ENCODE measurements at places on chromosomes 2 and 18.

DNA sequence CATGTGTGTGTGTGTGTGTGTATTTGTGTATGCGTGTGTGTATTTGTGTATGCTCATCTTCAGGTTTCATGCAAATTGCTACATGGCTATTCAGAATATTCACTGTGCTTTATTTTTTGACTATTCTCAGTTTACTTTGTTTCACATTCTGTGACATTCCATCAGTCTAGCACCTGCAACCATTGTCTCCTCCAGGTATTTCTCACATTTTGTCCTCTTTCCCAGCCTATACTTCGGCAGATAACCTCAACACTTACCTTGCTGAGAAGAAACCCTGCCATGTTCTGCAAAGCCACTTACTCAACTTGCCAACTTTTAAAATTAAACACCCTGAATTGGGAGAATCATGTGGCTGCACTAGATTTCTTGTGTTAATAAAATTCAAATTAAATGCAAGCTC lies 135.4 kb upstream of the REG3A start:
- no peak for DNase-seq

DNA sequence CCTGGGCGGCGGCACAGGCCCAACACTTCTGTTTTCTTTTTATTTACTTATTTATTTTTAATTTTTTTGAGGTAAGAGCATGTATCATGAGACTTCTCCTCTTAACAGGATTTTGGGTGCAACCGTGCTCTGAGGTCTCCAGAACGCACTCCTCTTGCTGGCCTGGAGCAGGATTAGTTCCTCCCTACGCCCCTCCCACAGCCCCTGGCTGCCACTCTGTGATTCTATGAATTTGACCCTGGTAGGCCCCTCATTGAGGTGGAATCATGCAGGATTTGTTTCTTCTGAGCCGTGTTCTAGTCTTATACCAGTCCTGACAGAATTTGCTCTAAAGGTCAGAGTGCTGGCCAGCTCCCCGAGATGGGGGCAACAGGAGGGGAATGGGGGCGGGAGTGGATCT lies 106.5 kb upstream of the HS6ST1 start:
- no peak for DNase-seq

- no peak for DNase-seq
Observed at GRCh38 chr2:18136881-18137475, 258.5 kb downstream of the KCNS3 start.

DNA sequence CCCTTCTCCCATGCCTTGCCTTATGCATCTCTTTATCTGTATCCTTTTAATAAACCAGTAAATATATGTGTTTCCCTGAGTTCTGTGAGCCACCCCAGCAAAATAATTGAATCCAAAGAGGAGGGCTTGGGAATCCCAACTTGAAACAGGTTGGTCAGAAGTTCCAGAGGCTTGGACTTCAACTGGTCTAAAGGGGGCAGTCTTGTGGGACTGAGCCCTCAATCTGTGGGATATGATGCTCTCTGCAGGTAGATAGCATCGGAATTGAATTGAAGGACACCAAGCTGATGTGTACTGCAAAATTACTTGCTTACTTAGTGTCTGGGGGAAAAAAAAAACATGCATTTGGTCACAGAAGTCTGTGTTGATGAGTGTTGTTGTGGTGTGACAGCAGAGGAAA lies 1033.5 kb upstream of the TMEFF2 start:
- DNase-seq = no peak

DNA sequence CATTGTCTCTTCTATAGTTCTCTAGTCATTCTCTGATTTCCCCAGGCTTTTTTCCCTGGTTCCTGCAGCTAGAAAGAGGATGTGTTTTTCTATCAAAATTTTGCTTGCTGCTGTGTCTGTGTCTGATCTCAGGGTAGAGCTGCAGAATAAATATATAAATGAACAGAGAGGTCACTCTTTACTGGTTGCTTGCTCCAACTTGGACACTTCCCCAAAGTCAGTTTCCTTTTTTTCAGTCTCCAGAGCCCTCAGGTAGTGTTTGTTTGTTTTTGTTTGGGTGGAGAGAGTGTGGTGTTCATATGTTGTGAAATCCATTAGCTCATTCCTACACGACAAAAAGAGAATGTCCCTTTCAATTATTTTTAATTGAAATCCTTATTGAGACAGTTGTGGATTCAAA lies 85.8 kb downstream of the CERS6 start:
- DNase-seq = no peak

- DNase-seq = no peak
Observed at GRCh38 chr18:25725501-25725900, 364.9 kb downstream of the SS18 start.

DNA sequence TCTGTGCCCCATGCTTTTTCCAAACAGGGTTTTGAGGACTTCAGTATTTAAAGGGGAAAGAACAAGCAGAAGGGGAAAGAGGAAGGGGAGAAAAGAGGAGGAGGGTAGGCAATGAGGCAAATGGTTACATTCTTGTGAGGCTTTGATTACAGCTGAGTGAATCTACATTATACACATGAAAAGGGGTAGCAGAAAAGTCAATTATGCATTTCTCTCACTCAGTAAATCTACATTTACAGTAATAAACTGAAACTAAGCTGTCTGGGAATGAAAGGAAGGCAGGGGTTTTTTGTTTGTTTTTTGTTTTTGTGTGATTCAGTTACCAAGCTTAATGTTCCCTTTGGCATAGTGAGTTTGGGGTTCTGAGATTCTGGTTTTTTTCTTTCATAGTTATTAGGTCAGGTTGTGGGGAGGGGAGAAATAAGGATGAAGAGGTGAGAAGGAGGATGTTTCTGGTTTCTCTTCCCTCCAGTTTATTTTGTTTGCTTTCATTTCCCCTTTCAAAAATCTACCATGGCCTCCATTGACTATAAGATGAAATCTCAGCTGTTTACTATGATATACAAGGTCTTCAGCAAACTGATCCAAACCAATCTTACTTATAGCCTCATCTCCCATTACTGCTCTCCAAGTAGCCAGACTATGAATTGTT lies 18.7 kb downstream of the C18orf63 start:
- DNase-seq = no peak
